ENCODE measurements at places on chromosomes 4 and X.

DNA sequence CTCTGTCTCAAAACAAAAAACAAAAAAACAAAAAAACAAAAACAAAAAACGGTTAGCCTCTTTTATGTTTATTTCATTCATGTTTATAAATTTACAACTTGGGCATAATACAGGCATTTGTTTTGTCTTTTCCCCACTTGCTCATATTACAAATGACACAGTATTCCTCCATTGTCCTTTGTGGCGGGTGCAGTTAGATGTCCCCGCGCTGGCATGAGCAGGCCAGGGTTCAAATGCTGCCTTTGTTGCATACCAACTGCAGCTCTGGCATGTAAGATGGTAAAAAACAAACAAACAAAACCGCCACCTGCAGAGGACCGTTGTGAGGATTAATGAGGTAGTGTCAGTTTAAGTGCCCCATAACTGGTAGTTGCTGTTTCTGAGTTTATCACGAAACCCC lies 16.1 kb upstream of the HPF1 start:
- no peak for DNase-seq

- DNase-seq: no peak
Observed at GRCh38 chr4:171896426-171896825, 83.2 kb downstream of the GALNTL6 start.

DNA sequence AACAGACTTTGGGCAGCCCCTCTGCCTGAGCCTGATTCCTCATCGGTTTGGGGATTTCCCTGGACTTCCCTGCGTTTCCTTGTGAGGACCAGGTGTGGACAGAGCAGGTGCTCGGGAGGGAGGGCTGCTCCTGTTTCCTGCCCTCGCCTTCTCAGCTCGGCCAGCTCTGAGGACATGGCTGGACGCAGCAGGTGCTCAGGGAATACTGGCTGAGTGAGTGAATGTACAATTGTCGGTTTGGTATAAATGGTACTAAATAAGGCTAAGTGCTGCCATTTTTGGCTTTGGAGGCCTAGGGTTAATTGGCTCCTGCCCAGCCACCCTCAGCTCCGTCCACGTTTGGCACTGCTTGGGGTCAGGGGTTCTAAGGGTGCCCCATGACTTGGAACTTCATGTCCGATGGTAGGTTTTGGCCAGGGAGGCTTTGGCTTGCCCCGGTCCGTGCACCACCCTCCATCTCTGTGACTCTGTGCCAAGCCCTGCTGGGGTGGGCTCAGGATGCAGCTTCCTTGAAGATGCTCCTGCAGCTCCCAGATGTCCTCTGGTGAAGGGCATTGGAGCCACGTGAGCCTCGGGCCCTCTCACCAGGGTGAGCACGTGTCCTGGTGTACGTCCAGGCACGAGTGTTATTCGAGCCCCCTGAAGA lies 45.0 kb upstream of the NKX1-1 start:
- no peak for DNase-seq

GRCh38 chr4:6499238-6499600 lies 26.8 kb upstream of the PPP2R2C start:
- no peak for DNase-seq

- no peak for DNase-seq
Observed at GRCh38 chr4:38223782-38224236, 263.6 kb downstream of the PTTG2 start.

DNA sequence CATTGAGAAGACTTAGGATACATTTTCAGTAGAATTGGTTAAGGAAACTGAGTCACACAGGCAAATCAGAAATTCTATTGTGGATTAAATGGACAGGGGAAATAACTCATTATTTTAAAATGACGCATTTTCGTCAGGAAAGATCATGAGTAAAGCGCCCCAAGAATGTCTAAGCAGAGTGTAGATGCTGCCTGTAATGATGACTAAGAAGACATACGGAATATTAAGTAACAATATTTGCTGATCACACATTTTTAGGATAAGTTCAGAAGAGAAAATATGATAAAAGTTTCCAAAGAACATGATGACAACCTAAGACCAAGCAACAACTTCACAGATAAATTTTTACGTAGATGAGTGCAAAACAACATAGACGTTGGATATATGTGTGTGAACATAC lies 596.3 kb upstream of the TENM3 start:
- no peak for DNase-seq

DNA sequence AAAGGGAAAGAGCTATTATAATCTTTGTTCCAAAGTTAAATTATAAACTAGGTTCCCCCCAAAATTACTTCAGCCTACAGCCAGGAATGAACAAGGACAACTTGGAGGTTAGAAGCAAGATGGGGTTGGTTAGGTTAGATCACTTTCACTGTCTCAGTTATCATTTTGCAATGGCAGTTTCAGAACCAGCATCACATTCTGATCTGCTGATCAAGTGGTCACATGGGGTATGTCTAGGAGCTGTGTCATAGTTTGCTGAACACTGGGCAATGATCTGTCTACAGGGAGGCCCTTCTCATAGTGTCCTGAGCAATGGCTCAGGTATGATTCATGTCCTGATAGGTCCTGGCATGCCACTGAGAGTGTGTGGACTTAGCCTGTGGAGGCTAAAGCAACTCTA lies 41.6 kb upstream of the XIAP start:
- no peak for DNase-seq

GRCh38 chr4:113539408-113539807 lies 222.1 kb downstream of the CAMK2D start:
- no peak for DNase-seq

DNA sequence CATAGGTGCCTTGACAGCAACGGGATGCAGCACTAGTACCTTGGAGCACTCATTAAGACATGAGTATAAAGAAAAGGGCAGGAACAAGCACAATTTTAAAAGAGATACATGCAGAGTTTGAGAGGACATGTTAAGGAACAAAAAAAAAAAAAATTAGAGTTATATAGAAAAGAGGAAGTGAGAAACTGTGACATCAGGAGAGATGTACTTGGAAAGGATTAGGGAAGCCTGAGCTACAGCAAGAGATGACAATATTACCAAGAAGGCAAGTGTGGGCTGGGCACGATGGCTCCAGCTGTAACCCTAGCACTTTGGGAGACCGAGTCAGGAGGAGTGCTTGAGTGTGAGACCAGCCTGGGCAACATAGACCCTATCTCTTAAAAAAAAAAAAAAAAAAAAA lies 37.4 kb downstream of the GPR143 start:
- no peak for DNase-seq

GRCh38 chr4:72011906-72012305 lies 19.9 kb upstream of the NPFFR2 start:
- no peak for DNase-seq

DNA sequence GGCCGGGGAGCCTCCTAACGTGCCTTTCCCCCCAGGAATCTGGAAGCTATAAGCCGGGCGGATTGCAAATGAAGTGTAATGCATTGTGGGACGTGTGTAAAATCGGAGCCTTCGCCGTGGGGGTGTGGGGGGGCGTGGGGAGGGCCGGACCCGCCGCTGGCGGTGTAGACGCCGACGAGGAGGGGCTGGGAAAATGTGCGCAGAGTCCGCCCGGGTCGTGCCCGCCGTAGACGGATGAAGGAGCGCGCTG lies 1.3 kb downstream of the STOX2 start:
- DNase-seq: no peak

DNA sequence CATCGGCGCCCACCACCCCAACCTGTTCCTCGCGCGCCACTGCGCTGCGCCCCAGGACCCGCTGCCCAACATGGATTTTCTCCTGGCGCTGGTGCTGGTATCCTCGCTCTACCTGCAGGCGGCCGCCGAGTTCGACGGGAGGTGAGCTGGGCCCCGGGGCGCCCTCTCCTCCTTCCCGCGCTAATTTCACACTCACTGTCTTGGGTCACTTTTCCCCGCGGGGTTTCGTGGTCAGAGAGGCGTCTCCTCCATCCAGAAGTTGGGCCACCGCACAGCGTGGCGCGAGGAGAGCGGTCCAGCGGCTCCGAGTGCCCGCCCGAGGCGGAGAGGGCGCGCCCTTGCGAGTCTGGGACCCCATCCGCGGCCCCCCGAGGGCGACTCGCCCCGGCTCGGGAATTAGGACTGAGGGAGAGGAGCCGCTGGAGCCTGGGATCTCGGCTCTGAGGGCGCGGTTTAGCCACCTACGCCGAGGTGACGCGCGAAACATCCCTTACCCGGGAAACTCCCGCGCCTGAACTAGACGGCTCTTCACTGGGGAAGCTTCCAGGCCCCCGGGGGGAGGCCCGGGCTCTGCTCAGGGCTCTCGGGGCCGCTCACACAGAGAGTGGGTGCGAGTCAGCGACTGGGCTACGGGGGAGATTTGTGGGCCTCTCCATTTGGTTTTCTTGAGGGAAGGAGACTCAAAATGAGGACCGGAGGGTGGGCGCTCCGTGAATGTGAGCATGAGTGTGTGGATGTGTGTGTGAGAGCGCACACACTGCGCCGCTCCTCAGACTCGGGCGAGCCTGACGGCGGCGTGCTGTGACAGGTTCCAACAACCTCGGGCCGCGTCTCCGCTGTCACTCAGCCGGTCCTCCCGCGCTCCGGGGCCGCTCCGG lies 551 bp downstream of the NPNT start:
- no peak for DNase-seq

- DNase-seq: no peak
Observed at GRCh38 chrX:42220083-42220482, 296.7 kb upstream of the CASK start.

DNA sequence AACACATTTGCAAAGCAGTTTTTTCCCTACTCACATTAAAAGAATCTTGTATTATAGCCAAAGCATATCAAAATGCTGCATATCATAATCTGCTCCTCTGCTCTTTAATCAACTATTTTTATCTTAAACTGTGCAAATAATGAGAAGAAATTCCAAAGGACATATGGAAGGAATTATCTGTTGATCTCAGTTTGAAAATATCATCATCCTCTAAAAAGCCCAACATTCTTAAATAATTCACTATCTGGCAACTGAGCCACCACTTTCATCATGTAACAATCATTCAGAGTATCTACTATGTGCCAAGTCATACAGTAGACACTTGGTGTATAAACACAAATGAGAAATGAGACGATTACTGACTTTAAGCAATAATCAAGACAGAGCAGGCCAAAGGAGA lies 63.0 kb downstream of the PRSS12 start:
- DNase-seq: no peak

- no peak for DNase-seq
Observed at GRCh38 chr4:55256787-55257186, 89.3 kb upstream of the SRD5A3 start.

DNA sequence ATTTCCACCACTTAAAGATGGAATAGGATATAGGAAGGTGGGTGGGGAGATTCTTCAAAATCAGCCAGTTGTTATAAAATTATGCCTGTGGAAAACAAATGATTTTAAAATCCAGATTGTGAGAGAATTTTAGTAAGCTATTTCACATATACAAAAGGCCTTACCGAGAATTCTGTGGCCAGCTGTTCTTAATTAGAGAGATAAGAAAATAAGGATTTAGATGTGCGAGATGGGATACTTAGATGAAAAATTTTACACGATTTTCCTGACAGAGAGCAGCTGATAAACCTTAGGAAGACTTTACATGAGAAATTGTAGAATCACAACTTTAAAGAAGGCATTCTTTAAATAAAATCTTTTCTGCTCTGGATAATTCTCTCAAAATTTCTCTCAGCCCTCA lies 94.5 kb upstream of the IQCM start:
- DNase-seq: no peak

- no peak for DNase-seq
Observed at GRCh38 chrX:40189637-40190036, 91.9 kb upstream of the BCOR start.

DNA sequence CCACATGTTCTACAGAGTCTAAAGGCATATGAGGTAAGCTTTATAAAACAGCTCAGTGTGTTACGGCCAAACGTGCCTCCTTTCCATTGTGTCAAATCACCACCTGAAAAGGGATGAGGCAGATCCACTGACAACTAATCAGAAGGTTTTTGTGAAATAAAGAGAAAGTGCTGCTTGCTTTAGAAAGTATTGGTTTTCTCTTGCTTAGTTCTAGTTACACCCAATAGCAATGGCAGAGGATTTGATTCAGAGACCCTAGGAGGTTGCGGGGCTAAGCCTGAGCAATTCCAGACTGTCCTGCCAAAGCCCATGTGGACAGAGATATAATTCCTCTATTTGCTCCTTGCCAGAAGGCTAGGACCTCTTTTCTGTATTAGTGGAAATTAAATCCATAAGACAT lies 125.5 kb downstream of the SPRY1 start:
- no peak for DNase-seq

DNA sequence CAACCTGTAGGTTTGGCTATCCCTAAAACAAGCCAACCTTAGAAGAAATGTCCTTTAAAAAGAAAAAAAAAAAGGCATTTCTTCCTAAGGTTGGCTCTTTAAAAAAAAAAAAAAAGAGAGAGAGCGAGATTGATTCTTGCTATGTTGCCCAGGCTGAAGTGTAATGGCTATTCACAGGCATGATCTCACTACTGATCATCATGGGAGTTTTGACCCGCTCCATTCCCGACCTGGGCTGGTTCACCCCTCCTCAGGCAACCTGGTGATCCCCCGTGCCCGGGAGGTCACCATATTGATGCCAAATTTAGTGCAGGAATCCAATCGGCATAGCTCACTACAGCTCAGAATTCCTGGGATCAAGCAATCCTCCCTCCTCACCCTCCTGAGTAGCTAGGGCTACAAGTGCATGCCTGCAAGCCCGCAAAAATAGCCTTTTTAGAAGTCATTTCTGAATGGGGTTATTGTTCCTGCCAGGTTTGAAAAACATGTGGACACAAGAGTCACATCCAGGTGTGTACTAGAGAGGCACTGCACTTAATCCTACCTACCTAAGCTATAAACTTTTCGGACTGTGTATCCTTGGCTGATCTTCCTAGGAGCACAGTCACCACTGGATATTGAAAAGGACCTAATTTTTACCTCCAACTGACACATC lies 61.4 kb upstream of the ZCCHC13 start:
- DNase-seq: no peak

DNA sequence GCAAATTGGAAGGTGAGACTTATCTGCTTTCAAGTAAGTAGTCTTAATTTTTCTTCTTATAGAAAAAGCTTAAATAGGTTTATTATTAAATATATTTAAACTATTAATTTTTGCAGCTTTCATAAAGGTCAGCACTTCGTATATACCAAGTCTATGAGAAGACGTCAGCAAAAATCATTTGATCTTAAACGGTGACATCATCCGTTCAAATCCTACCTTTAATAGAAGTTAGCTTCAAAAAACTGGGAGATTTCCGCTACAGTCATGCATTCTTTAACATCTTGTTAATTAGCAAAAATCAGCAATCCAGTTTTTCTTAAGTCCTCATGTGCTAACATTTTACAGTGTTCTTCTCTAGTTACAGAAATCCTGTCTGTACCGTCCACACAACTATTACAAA lies 49.9 kb upstream of the PGRMC1 start:
- no peak for DNase-seq

- DNase-seq: no peak
Observed at GRCh38 chr4:175823015-175823742, 11.1 kb upstream of the GPM6A start.

- DNase-seq: no peak
Observed at GRCh38 chrX:153365670-153366069, 31.7 kb downstream of the ZNF275 start.

DNA sequence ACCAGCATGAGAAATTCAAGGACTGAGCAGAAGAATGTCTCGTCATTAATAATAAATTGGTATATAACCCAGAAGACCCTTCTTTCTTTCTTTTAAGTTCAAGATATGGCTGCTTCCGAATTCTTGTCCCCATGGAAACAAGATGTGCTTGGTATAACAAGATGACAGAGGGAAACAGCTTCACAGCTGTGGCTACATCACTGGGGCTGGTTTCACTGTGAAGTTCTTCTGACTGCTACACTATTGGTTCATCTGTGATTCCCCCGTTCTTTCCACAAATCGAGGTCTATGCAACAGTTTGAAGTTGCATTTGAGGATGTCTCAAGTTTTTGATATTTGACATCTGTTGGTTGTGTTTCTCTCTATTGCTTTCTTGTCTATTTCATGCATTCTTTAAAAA lies 12.3 kb upstream of the DTHD1 start:
- DNase-seq: no peak

- no peak for DNase-seq
Observed at GRCh38 chr4:121007660-121008059, 64.7 kb downstream of the NDNF start.
